Cardiac fibroblast (primary cell): ENCODE measurements at places on chromosomes 6 and 20.

- DNase-seq: no peak
These were observed 5.5 kb downstream of the ITCH start for GRCh38 chr20:34368547-34368946.

GRCh38 chr20:1281279-1282057, 15.4 kb downstream of the SNPH start:
- no peak for DNase-seq

GRCh38 chr20:35297155-35297554, 4.9 kb upstream of the FAM83C start:
- DNase-seq: peak; percentile 27

- DNase-seq: peak; percentile 5
These were observed 206.6 kb downstream of the TFAP2B start for GRCh38 chr6:51025082-51025777.

DNA sequence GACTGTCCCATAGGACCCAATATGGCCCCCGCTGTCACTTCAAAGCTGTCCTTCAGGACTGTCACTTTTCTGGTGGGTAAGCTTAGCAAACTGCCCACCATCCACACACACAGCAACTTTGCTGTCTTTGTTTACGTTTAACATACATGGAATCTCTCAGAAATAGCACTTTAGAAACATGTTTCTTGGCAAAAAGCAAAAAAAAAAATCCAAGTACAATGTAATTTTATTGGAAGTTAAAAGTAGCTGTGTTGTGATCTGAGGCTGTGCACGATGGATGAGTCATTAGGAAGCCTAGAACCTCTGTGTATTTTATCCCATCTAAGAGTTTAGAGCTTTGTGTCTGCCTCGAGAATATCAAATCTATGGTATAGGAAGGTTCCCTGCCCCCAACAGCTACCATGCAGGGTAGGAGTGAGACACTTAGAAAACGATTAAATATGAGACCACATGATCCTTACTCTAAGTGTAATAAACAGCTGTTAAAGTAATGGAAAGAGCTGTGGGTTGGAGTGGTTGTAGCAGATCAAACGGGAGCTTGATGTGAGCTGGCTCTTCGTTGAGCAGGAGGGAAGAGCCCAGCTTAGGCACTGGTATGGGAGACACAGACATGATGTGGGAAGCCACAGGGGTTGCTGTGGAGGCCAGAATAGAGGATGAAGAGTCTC, 119.5 kb downstream of the PLEKHG1 start:
- DNase-seq: no peak

GRCh38 chr6:69044534-69044933, 409.5 kb downstream of the ADGRB3 start:
- peak; percentile 58 for DNase-seq
